SK-N-SH treated with all-trans-retinoic acid at 6 μM for 48 hours (cell line): ENCODE measurements at places on chromosomes 3 and 15.

DNA sequence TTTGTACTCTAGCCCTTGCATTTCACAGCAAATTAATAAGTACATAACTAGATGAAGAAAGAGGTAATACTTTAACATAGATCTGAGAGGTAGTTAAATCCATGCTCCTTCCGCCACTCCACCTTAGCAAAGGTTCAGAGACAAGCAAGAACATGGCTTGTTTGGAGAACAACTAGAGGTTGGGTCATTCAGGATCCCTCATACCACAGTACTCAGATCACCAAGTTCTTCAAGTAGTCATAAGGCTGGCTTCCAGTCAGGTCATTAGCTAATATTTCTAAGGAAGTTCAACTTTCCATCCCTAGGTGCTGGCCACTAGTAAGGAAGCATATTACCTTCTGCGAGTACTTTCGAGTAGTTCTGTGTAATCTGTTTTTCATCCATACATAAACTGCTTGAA, 44.1 kb downstream of the CD200R1 start:
- ATAC-seq: no peak

DNA sequence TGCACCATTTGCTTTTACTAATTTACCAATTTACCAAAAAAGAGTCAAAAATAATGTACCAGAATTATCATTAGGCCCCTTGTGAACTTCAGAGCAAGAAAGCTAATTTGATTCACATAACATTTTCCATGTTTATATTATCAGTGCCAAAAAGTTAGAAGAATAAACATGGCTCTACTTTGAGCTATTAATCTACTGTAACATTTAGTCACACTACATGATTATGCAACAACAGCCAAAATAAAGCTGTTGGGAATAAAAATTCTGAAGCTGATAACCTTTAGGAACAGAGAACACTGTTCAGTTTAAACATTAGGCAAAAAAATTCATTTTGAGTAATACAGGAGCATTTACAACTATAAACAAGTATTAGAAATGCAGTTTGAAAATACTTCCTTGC, 63.6 kb downstream of the PROS1 start:
- no peak for ATAC-seq

DNA sequence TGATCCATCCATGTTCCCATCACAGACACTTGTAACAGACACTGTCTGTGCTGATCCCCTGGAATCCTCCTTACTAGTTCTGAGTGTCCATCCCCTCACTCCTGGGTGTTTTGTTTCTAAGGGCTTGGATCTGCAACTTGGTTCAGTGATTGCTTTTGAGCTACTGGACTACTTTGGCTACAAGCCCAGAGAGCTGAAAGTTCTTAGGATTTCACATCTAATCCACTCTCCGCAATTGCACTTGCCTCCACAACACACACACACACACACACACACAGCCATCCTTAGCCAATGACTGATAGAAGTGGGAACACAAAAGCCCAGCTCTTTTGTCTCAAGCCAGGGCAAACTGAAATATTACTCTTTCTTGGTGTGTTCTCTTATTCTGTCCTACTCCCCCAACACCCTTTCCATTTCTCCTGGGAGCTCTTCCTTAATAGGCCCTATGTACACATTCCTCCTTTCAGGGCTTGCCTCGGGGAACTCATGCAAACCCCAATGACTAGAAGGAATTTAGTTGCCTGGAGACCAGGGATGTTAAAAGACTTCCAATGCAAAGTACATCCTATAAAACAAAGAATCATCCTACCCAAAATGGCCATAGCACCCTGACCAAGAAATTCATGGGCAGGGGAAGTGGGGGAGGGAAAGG, 206.1 kb upstream of the UBE2E2 start:
- no peak for ATAC-seq

DNA sequence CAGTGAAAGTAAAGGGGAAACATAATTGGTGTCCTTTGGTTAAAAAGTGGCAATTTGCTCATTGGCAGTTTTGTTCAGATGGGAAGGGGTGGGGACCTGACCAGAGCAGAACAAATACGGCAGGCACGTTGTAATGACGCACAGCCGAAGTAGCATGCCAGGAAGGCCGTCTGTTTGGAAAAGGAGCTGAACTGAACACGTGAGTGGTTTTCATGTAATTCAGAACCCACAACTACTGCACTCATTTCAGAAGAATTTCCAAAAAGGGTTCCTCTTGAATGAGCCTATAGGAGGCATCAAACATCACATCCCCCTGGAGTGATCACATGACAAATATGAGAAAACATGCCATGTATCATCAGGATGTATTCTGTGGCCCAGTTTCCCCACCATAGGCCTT, 42.9 kb upstream of the LMCD1 start:
- ATAC-seq: no peak; the same call in 2 of the 3 replicates

DNA sequence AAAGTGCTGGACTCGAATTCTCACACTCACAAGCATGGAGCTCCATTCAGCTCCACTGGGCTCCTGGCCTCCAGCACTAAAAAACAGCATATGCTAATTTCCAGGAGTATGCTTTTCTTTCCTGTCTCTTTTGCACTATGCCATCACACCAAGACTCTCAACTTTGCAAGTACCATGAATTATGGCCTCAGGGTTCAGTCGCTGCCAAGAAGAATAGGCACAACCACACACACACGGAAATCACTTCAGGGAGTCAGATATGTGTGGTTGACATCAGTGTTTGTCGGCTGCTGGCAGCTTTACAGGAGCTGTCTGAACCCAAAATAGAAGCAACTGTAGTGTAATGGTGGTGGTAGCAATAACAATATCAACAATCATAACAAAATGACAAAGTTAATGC, 305.0 kb upstream of the SLCO3A1 start:
- no peak for ATAC-seq

GRCh38 chr3:94308767-94309166, 245.9 kb downstream of the NSUN3 start:
- no peak for ATAC-seq

DNA sequence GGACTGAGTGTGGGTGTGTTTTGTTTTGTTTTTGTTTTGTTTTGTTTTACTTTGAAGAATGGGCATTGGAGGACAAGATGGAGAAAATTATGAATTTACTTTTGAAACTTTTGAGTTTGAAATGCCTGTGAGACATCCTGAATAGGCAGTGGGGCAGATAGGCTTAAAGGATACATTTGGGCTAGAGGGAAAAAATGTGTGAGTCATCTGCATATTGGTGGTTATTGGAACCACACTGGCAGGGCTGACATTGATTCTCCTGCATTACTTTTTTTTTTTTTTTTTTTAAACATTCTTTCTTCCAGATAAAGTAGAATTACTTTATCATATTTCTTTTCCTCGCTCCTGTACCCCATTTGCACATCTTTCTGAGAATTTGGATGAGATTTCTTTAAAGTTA, 56.1 kb downstream of the CALML4 start:
- ATAC-seq: peak; percentile 76

DNA sequence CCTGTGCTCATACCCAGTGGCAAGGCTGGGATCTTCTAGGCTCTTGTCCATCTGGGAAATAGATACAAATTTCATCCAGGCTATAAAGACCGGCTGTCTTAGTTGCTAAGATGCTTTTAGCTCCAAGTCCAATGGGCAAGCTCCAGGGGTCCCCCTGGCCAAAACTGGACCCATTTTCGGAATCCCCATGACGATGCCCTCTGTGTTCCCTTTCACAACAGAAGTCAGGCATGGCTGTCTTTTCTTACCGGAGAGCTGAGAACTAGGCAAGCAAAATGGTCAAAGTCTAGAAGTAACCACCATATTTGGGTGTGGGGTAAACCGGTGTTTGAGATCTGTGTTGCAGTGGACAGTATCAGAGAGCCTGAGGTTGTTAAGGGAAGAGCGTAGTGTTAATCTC, 1.0 kb downstream of the GLYCTK start:
- ATAC-seq: no peak

DNA sequence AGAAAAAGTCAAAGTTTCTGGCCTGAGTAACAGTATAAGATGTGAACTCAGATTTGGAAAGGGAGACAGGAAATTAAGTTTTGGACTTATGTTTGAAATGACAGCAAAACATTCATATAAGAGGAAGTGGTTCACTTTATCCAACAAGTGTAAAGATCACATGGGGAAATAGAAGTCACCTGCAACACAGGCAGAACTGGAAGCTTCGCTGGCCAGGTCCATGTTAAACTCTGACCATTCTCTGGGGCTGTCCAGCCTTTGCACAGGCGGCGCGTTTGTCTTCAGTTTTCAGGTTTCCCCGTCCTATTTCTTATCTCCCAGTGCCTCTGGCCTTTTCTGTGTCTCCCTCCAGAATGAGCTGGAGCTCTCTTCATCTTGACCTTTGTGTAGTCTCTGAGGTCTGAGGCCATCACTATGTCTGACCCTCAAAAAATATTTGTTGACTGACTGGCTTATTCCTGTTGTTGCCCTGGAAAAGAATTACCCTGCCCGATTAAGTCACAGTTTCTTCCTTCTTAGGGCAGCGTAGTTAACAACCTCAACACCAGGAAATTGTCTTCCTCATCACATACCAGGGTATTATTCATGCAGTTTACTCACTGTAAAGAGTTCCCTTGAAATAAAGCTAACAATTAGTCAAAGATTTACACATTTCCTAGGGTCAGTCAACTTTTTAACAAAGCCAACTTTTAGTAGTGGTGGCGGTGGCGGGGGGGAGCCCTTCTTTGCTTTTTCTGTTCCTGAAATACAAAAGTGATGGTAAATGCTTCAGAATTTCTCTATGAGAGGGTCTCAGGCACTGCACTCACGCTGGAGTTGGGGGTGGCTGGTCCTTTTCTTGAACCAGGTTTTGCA, 959 bp upstream of the RASA2 start:
- ATAC-seq: no peak
